ENCODE measurements at places on chromosomes 2 and 18. TPM values are rescaled to one million over a fixed set of nuclear protein-coding genes. Genes with fewer than 3 reads are reported as not detected.
A peak's percentile ranks its signal among the peaks of the same experiment; 100 is the strongest.

GRCh38 chr2:31151501-31151900 is 13.3 kb upstream of the GALNT14 start:
- no peak for DNase-seq

- no peak for DNase-seq
Measured at GRCh38 chr18:73408469-73408868, 540.7 kb upstream of the NETO1 start.

PLCL1 gene
- total RNA-seq = 0.23 TPM

DNA sequence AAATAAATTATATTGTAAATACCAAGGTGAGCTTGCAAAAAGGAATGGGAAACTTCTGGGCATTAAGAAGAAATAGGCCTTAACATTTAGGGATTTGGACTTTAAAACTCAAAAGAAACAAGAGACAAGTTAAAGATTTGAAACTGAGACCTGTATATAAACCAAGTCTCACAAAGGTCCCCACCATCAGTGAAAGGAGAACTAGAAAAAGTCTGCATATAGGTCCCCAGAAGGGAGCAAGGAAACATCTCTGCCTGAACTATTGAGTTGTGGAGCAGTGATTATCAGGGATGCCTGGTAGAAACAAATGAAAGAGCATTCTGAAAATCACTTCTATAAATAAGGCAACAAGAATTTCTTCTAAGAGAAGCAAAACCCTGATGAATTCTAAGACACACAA is 30.5 kb upstream of the ITGAV start:
- no peak for DNase-seq

- no peak for DNase-seq
Measured at GRCh38 chr18:72470391-72470790, 73.8 kb downstream of the CBLN2 start.

DNA sequence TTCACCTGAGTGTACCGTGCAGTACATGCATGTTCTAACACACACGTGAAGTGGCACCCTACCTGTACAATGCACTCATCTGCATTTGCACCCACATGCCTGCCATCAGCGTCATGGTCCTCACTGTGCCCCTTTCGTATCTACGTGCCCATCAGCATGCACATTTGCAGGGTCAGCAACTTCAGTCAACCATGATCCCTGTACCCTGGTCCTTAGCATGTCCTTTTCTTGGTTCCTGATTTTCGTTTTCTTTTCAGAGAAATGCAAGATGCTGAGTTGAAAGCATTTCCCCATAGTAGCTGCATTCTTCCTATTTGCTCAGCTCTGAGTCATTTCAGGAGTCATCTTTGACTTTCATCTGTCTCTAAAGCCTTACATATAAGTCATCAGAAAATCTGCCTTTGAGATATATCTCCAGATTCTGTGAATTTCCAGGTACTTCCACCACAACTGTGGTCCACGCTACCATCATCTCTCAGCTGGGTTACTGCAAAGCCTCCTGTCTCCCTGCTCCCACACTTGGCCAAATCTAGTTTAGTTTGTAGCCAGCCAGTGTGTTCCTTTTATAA is 14.7 kb upstream of the PUM2 start:
- DNase-seq = no peak

- no peak for DNase-seq
Measured at GRCh38 chr2:211941216-211941747, 597.3 kb downstream of the ERBB4 start.

GRCh38 chr2:74199871-74200305 is 1.5 kb downstream of the MTHFD2 start:
- DNase-seq = no peak

- DNase-seq = peak; percentile 48
Measured at GRCh38 chr2:30359644-30360167, 87.3 kb upstream of the LCLAT1 start.

RAB6C gene
- total RNA-seq = not detected

- DNase-seq = no peak
Measured at GRCh38 chr2:216855605-216856004, 4.3 kb downstream of the TNP1 start.
